ENCODE measurements at places on chromosomes 16 and 17. TPM values are rescaled to one million over a fixed set of nuclear protein-coding genes. Genes with fewer than 3 reads are reported as not detected.

The CX3CL1 gene
- not detected for polyA plus RNA-seq

The CASKIN1 gene
- not detected for polyA plus RNA-seq

The ARL4D gene
- polyA plus RNA-seq = 9.9 TPM

The KRTAP4-9 gene
- polyA plus RNA-seq = not detected

The CTF1 gene
- not detected for polyA plus RNA-seq

The NKIRAS2 gene
- 33.6 TPM for polyA plus RNA-seq

The ABCA3 gene
- 7.6 TPM for polyA plus RNA-seq

The PRSS22 gene
- polyA plus RNA-seq = 0.40 TPM

The PRCD gene
- 2.8 TPM for polyA plus RNA-seq

The PSMC3IP gene
- 0.91 TPM for polyA plus RNA-seq

The CHP2 gene
- not detected for polyA plus RNA-seq

The CD2BP2 gene
- polyA plus RNA-seq = 39.9 TPM

The FGF11 gene
- polyA plus RNA-seq = not detected

The ABCA8 gene
- polyA plus RNA-seq = not detected

The CHST5 gene
- not detected for polyA plus RNA-seq

The CD300LG gene
- polyA plus RNA-seq = not detected

The SERPINF2 gene
- polyA plus RNA-seq = not detected

The TACO1 gene
- polyA plus RNA-seq = 10.9 TPM

The CDRT4 gene
- polyA plus RNA-seq = not detected

The MYADML2 gene
- not detected for polyA plus RNA-seq

The CKLF gene
- 318 TPM for polyA plus RNA-seq

The PRAC2 gene
- polyA plus RNA-seq = not detected

The ENDOV gene
- polyA plus RNA-seq = 8.1 TPM

The MEIOB gene
- not detected for polyA plus RNA-seq

The KRT9 gene
- not detected for polyA plus RNA-seq

The MYH8 gene
- polyA plus RNA-seq = not detected

The ATP2A3 gene
- polyA plus RNA-seq = 35.1 TPM

The NUDT16L1 gene
- polyA plus RNA-seq = 125 TPM

The RTN4RL1 gene
- not detected for polyA plus RNA-seq

The AANAT gene
- 0.34 TPM for polyA plus RNA-seq

The SLFN14 gene
- 0.10 TPM for polyA plus RNA-seq

The C17orf113 gene
- not detected for polyA plus RNA-seq

The TNP2 gene
- polyA plus RNA-seq = not detected

The KRTAP1-5 gene
- not detected for polyA plus RNA-seq

The NLGN2 gene
- polyA plus RNA-seq = not detected

The HSF4 gene
- polyA plus RNA-seq = not detected

The HOXB6 gene
- not detected for polyA plus RNA-seq

The CCT6B gene
- 2.7 TPM for polyA plus RNA-seq

The G6PC1 gene
- polyA plus RNA-seq = not detected

The KCNJ18 gene
- polyA plus RNA-seq = not detected
